ENCODE measurements at places on chromosomes 3 and 15.
A peak's percentile ranks its signal among the peaks of the same experiment; 100 is the strongest.

DNA sequence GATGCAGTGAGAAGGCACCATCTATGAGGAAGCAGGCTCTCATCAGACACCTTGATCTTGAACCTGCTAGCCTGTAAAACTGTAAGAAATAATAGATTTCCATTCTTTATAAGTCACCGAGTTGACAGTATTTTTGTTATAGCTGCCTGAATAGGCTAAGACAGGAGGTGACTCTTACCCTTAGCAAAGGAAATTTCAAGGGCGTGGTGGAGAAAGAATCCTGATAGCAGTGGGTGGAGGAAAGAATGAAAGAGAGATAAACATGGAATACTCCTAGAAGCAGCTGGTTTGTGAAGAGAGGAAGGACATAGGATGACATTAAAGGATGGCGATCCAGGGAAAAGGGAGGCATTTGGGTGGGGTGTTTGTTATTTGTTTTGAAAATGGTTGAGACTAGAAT is 41.4 kb downstream of the SIDT1 start:
- no peak for DNase-seq

GRCh38 chr3:165744025-165744424 is 93.2 kb downstream of the BCHE start:
- no peak for DNase-seq

DNA sequence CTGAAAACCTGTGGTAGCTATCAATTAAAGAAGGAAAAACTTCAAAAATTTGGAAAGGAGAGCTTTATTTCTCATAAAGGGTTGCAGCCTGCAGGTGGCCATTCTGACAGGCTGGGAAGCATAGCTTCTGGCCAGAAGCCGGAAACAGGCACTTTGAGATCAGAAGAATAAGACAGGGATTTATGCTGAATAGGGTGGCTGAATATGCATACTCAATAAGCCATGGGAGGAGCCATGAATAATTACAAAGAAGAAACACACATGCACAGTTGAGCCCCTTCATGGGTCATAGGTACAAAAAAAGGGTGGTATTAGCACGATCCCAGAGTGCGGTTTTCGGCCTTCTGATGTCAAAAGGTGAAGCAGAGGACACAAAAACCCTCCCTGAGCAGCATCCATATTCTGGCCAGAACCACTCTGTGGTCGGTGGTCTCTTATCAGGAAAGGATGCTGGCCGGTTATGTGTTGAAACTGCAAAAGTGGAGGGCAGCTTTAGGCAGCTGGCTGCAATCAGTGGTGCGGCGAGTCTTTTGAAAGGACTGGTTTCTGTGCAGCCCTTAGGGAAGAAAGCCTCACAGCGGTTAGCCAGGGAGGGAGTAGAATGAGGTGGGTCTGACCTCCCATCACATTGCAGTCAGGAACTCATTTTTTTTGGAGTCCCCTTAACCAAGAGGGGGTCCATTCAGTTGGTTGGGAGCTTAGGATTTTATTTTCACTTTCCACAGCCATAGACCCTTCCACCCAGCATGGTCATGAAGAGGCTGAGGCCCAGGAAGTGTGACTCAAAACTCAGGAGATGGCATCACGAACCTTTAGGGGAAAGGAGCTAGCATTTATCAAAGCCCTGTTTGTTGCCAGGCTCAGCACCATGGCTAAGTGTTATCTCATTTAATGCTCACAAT is 34.7 kb upstream of the CCDC174 start:
- DNase-seq = no peak

GRCh38 chr3:13621381-13622221 is 72.7 kb downstream of the FBLN2 start:
- peak; percentile 75 for DNase-seq

- DNase-seq = no peak
Measured at GRCh38 chr3:160735826-160736225, 20.2 kb upstream of the PPM1L start.

DNA sequence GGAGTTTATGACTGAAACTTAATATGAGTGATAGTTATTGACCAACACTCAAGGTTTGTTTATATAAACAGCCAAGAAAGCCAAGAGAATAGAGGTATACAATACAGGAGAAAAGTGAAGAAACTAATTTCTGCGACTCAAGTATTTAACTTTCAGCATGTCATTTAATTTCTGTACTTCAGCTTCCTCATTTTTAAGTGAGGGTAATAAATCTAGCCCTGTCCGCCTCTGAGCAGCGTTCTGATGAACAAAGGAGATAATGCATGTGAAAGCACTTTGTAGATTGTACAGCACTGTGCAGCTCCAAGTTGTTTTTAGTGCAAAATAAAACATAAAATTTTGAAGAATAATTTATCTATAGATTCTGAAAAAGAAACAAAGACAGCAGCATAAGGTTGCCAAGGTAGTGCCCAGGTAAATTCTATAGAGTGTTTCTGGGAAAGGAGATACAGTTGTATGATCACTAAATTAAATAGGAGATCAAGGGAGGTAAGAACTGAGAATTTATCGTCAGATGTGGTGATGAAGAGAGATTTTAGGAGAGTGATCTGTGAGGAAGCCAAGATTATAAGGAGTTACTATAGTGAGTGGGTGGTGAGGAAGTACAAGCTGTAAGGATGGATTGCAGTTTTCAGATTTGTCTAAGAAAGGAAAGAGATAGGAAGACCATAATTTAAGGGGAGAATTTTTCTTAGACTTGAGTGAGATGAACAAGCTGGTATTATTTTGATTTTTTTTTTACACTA is 71.3 kb downstream of the RASA2 start:
- no peak for DNase-seq

- DNase-seq = no peak
Measured at GRCh38 chr3:179541596-179541995, 21.1 kb upstream of the ACTL6A start.

- no peak for DNase-seq
Measured at GRCh38 chr3:35664460-35664919, 25.2 kb downstream of the ARPP21 start.

DNA sequence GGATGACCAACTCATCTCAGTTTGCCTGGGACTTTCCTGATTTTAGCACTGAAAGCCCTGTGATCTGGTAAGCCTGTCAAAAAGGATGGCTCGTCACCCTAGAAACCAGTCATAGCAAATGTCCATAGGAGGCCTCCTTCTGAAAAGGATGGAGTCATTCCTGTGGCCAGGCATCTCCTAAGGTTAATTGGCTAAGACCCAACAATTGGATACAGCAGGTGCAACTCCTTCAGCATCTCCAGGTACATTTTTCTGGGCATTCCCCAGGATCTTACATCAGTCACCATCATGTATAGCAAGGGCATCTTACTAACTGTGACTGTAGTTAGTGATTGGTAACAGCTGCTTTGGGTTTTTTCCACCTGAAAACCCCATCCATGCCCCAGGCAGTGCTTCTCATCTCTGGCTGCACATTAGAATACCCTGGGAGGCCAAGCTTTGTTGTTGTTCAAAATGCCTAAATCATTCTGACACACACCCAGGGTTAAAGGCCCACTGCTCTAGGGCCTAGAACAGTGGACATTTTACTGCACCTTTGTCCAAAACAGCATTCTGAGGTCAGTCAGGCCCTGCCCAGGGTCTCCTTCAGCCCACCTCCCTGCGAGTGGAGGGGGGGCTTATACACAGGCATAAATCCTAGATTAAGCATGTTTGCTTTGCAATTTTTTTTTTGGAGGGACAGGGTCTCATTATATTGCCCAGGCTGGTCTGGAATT is 28.3 kb upstream of the GALNT15 start:
- no peak for DNase-seq

DNA sequence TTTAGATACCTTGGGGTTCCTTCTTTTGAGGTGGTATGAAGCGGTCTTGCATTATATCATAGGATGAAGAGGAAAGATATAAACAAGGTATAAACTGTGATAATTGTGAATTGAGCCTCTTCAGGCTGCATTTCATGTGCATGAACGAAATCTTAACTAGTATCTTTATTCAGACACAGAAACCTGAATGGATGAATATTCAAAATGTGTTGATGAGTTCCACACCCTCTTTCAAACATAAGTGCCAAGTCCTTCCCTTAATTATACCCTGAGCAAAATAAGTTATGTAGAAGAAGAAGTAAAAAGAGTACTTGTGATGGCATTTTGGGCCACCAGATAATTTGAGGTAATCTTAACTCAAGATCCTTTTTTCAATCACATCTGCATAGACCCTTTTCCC is 103.1 kb upstream of the CFAP20DC start:
- DNase-seq = no peak

DNA sequence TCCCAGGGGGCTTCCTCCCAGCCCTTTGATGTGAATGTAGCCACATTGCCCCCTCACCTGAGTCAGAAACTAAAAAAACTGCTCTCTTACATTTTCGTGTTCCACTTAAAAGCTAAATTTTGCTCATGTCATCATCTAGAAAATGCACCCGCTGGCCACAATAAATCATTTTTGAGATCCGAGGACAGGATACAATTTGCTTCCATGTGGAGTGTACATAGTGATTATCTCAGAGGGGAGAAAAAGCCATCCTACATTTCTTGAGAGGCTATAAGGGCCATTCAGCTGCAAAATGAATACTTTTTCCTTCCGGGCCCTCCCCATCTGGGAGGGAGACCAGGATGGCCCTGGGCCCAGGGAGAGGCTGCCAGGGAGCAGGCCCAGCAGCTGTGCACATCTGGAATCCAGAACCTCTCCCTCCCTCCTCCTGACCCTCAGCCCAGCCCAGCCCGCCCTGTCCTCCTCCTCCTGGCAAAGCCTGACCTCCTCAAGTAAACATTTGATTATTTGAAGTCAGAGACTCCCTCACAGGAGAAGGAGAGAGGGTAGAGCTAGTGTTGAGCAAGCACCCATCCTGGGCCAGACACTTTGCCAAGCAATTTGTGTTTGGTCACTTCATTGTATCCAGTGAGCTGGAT is 59.1 kb downstream of the CORO2B start:
- DNase-seq = no peak

Measured in naive thymus-derived CD8-positive, alpha-beta T cell (primary cell).